ENCODE measurements at places on chromosomes 1 and 21.
A peak's percentile ranks its signal among the peaks of the same experiment; 100 is the strongest.

GRCh38 chr1:230206976-230207375, 139.9 kb downstream of the GALNT2 start:
- no peak for DNase-seq

- no peak for DNase-seq
Measured at GRCh38 chr1:205690122-205690756, 9.9 kb upstream of the SLC45A3 start.

DNA sequence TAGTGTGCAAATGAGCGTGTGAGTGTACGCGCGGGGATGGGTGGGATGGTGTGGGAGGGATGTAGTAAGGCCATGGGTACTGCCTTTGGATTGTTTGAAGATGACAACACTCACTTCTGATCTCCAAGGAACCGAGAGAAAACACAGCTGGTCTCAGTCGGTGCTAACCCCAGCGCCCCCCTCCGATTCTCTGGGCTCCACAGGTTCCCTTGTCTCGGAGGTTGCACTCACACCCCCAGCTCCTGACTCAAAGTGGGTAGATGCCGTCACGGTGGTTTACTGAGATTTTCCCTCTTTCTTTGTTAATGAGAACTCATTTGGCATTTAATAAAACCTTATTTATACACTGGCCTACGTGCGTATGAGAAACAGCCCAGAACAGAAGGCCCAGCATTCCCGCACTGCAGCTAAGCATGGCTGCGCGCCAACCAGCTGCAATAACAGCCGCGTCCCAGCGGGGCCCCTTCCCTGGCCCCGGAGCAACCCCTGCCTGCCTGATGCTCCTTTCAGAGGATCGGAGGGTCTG, 25.8 kb downstream of the ABCA4 start:
- peak; percentile 81 for DNase-seq

DNA sequence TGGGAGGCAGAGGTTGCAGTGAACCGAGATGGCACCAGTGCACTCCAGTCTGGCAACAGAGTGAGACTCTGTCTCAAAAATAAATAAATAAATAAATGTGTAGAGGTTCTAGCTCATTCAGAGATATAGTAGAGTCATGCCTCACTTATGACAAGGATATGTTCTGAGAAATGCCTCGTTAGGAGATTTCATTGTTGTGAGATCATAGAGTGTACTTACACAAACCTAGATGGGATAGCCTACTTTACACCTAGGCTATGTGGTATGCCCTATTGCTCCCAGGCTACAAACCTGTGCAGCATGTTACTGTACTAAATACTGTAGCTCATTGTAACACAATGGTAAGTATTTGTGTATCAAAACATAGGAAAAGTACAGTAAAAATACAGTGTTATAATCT, 155.3 kb upstream of the JUN start:
- no peak for DNase-seq

DNA sequence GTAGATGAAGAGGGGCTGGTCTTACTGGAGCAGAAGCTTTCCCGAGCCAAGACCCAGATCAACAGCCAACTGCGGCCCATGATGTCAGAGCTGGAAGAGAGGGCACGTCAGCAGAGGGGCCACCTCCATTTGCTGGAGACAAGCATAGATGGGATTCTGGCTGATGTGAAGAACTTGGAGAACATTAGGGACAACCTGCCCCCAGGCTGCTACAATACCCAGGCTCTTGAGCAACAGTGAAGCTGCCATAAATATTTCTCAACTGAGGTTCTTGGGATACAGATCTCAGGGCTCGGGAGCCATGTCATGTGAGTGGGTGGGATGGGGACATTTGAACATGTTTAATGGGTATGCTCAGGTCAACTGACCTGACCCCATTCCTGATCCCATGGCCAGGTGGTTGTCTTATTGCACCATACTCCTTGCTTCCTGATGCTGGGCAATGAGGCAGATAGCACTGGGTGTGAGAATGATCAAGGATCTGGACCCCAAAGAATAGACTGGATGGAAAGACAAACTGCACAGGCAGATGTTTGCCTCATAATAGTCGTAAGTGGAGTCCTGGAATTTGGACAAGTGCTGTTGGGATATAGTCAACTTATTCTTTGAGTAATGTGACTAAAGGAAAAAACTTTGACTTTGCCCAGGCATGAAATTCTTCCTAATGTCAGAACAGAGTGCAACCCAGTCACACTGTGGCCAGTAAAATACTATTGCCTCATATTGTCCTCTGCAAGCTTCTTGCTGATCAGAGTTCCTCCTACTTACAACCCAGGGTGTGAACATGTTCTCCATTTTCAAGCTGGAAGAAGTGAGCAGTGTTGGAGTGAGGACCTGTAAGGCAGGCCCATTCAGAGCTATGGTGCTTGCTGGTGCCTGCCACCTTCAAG, 57.3 kb downstream of the LAMC2 start:
- no peak for DNase-seq

- no peak for DNase-seq
Measured at GRCh38 chr1:220455559-220455958, 72.4 kb upstream of the MARK1 start.

DNA sequence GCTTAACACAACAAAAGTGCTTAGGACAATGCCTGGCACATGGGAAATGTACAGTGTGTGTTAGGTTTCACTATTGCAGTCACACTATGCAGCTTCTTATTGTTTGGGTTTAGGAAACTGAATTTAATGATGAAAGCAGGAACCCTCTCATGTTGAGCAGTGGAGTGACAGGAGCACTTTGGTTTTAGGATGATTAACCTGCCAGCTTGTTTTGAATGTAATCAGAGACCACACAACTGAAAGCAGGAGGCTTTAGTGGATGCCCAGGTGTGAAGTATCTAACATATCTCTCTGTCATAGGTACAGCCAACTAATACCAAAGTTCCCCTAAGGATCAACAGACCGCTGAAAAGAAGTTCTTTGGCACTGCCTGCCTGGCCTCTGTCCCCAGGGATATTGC, 406.9 kb upstream of the USP24 start:
- no peak for DNase-seq

- DNase-seq, result no peak
Measured at GRCh38 chr1:89363638-89364536, at the start of gene GBP6. GBP6 (plus strand) TSS chr1:89364059; CDS start chr1:89368552, 4,493 bp downstream.

- DNase-seq, result peak; percentile 52
Measured at GRCh38 chr21:45590246-45590725, 48.0 kb upstream of the SLC19A1 start.

All from fibroblast of skin of back (primary cell).